Activated T-helper 1 cell treated with anti-CD3 and anti-CD28 coated beads, Interleukin-2, amount 50 U/mL, for 16 hours (primary cell): ENCODE measurements at places on chromosomes 16 and 17.

DNA sequence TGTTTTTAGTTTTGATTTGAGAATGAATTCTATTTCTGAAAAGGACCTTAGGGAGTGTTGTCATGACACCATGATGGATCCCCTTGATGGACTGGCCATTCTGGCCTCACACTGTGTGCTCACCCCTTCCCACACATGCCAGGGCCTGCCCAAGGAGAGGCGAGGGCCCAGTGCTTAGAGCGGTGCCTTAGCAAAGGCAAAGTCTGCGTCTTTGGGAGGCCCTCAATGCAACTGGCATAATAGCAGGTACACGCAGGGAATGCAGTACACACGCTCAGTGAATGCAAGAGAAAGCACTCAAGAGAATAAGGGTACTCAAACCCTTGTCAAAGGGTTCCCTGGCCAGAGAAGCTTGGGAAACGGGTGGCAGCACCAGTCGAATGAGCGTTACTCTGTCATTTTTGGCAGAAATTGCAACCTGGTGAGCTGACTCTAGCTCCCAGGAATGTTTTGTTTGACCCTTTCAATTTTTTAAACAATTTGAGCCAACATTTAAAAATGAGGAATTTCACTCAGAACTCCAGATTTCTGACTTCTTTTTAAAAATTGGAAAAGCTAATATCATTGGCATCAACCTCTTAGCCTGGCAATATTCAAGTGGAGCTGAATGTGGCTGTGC, 32.1 kb downstream of the NKD1 start:
- no peak for DNase-seq

- no peak for DNase-seq
Measured at GRCh38 chr17:413016-413350, 60.4 kb upstream of the RPH3AL start.

DNA sequence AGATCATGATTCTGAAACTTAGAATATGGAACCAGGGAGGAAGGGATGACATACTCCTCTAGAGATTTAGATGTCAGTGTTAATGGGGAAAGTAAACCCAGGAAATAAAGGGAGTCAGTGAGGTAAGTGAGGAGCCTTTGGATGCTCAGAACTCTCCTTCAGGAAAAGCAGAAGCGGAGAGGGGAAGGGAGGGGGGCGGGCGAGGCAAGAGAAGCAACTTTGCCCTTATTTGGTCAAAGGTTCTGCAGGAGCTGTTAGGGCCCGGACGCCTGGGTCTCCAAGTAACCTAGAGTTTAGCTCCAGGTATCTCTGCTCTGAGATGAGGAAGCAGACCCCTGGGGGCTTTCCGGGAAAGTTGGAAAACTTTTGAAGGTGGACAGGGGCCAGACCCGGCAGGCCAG, 1.3 kb downstream of the PFN1 start:
- DNase-seq, result no peak

- no peak for DNase-seq
Measured at GRCh38 chr17:79627766-79628690, 17.2 kb upstream of the RBFOX3 start.

DNA sequence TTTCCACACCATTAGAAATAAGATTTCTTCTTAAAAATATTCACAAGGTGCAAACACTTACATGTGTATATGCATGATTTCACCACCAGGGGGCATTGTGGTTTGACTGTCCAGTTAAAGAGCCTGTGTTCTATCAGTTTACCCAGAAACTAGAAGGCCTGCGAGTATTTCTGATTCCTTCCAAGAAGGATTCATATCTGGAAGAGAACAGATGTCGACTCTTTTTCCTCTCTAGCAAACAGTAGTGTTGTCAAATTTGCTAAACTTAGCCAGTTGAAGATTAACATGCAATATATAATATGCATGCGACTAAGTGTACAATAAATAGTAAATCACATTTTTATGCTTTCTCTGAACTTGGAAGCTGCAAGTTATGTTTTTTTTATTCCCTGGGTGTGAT, 404.1 kb downstream of the WWOX start:
- DNase-seq, result no peak

DNA sequence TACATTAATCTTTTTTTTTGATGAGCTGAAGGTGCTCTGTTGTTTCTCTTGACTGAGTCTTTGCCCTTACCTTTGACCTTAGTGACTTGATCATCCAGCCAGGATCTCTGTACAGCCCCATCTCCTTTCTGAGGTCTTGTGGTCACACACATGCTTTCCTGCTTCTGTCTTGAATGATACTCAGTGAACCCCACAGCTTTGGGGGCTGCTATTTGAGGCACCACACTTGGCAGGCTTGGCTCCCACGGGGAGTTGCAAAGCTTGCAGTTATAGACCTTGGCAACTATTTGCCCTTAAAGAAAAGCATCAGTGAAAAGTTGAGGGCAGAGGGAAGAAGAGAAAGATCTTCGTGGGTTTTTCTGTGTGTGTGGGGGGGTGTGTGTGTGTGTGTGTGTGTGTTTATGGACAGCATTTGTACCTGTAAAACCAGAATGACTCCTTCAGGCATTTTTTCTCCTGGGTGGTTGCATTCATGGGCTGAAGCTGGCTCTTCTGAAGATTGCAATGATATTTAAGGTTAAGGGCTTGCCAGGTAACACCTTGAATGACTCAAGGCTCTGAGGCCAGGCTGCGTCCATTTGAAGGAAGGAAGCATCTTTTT, 101.6 kb downstream of the MSI2 start:
- no peak for DNase-seq

DNA sequence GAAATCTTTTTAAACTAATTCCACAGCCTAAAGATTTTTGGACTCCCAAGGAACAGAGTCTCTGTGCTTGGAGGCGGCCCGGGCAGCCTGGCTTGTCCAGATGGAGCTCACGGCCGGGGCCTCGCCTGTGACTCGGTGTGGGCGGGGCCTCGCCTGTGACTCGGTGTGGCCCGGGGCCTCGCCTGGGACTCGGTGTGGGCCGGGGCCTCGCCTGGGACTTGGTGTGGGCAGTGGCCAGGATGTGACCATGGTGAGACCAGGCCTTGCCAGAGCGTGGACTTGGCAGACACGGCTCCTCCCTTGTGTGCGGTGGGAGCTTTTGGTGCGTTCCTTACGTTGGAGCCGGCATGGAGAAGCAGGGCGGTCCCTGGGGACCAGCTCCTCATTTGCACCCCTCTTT, 92.3 kb downstream of the METRNL start:
- peak; percentile 1 for DNase-seq

DNA sequence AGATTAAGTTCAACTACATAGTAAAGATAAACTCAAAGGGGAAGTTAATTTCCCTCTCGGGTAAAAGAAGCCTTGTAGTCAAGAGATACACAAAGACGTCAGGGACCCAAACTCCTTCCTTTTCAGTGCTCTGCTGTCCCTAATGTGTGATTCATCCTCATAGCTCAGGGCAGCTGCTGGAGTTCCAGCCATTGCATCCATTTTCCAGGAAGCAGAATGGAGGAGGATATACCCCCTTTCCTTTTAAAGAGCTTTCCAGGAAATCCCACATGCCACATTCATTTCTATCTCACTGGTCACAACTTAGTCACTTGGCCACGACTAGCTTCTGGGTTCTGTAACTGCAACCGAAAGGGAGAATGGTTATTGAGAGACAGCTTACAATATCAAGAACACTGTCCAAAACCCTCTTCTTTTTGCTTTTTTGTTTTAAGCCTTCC, 95.3 kb downstream of the SOCS1 start:
- no peak for DNase-seq

DNA sequence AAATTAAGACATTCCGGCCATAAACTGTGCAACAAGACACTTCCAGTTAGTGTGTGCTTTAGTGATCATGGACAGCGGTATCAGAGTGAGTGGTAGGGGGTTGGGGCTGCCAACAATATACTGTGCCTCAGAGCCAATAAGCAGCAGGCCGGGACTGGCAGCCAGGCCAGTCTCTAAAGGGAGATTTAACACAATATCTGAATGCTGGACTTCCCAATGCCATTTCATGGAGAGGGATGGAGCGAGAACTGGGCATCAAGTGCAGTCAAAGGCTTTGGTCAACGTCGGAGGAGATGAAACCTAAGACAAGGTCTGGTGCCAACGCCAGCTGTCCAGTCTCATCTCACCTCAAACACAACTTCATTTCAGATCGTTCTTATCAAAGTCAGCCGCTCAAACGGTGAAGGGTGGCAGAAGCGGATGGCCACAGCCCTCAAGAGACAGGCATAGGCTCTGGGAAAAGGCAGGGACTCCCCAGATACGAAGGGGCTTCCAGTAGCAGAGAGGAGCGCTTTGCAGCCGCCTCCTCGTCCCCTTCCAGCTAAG, 935 bp downstream of the USP32 start:
- DNase-seq, result peak; percentile 5

- no peak for DNase-seq
Measured at GRCh38 chr16:87666919-87667318, 64.6 kb downstream of the JPH3 start.

- DNase-seq, result no peak
Measured at GRCh38 chr16:11597235-11598095, 10.7 kb upstream of the LITAF start.
